Activated CD4-positive, alpha-beta T cell treated with anti-CD3 and anti-CD28 coated beads, Interleukin-10, Interleukin-2, amounts not matched to agents 100 ng/mL and 50 ng/mL, durations not matched to agents 16 hours and 8 hours (primary cell): ENCODE measurements at places on chromosomes 1 and 21.

DNA sequence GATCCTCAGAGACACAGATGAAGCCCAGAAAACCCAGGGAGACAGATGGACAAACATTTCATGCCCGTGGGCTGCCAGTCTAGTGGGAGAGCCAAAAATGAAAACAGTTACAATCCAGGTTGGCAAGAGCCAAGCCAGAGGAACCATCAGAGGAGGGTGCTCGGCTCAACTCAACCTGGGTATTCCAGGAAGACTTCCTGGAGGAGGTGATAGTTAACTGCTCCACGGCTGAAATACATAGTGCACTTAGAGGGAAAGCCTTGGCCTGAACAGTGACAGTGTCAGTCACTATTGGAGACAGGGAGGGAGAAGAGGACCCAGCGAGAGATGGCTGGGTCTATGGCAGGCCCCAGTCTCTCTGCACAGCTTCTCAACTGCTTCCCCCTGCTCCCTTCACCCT, 1.9 kb downstream of the ARHGEF19 start:
- no peak for DNase-seq

DNA sequence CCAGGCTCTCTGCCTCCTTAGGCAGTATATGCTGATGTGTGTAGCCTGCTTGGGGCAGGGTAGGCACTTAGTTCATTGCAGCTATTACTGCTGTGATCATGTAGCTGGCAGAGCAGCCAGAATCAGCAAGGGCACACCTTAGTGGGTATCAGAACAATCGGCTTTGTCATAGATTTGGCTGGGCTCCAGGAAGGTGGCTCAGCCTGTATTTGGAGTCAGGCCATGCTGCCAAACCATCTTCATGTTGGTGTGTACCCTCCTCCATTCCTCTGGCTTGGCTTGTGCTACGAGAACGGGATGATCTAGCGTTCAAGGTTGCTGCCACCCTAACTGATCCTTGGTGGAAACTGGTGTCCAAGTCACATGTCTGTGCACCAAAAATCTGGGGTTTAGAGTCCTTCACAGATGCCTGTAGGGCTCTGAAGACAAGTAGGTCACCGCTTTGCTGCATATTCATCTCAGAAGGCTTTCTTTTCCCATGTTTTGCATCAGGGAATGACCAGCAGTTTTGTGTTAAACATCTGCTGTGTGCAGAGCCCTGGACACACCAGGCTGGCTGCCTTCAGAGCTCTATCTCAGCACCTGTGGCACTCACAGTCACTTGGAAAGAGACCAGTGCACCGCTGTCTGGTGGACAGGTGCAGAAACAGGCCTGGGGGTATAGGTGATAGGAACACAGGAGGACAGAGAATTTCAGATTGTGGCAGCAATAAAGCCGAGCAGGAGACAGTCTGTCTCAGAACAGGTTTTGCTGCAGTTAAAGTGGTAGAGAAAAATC, 23.7 kb downstream of the VANGL1 start:
- no peak for DNase-seq

DNA sequence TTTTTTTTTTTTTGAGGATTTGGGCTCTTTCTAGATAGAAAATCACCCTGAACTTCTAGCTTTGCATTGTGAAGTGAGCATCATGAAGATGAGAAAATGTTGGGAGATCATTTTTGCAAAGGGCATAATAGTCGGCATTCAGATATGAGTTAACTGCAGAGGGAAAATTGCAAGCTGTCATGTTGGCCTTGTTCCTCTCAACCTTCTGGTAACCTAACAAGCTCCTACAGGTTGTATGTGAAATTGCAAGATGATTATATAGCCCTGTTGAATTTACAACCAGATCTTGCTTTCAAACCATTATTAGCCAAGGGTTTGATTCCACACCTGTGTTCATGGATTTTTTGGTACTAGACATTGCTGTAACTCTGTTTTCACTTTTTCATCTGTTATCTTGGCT, 2.2 kb downstream of the ELOA start:
- peak; percentile 55 for DNase-seq

DNA sequence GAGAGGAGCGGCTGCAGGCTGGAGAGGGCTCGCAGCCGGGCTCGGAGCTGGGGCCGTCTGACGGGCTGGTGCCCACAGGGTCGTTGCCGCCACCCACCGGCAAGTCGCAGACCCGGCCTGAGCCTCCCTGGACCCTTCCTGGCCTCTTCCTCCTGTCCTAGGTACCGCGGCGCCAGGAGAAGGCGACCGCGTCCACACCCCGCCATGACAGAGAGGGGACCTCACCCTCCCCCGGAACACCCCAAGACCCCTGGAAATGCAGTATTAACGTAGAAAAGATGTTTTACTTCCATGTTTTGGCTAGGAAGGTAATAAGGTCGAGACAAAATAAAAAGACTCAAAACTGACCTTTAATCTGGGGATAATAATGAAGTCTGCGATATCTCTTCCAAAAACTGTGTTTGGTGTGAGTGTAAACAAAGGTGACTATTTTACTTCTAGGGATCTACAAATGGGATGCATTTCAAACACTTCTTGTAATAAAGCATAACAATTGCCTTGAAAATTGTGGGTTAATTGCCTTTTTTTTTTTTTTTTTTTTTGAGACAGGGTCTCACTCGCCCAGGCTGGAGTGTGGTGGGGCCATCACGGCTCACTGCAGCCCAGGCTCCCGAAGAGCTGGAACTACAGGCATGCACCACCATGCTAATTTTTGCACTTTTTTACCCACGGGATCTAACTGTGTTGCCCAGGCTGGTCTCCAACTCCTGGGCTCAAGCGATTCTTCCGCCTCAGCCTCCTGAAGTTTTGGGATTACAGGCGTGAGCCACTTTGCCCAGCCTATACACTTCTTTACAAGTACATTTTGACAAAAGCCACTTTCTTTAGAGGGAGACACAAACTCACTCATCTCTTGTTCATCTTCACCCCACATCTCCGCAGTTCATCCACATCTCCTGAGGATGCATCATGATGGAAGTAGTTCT, 838 bp upstream of the RSRP1 start:
- DNase-seq = no peak

- DNase-seq = no peak
Measured at GRCh38 chr1:41735631-41736260, 183.0 kb downstream of the HIVEP3 start.

DNA sequence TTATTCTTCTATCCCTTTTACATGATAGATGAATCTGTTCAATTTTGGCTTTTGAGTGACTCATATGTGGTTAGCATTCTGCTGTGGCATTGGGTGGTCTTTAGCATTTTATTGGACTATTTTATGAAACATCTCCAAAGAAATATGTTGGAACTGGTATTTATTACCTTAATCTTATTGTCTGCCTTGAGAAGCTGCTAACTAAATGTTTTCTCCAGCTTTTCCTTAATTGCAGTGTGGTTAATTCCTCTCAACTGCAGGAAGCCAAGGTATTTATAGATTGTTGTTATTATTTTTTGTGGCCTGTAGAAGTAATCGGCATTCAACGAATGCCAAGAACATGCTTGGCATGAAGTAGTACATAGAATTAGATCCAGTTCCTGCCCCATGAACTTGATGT, 64.1 kb downstream of the NOS1AP start:
- no peak for DNase-seq

GRCh38 chr1:207429963-207430362, 24.2 kb upstream of the CR2 start:
- no peak for DNase-seq

GRCh38 chr1:113946678-113947387, 17.7 kb downstream of the HIPK1 start:
- no peak for DNase-seq

- DNase-seq = peak; percentile 68
Measured at GRCh38 chr1:58739856-58740466, 40.1 kb upstream of the MYSM1 start.

DNA sequence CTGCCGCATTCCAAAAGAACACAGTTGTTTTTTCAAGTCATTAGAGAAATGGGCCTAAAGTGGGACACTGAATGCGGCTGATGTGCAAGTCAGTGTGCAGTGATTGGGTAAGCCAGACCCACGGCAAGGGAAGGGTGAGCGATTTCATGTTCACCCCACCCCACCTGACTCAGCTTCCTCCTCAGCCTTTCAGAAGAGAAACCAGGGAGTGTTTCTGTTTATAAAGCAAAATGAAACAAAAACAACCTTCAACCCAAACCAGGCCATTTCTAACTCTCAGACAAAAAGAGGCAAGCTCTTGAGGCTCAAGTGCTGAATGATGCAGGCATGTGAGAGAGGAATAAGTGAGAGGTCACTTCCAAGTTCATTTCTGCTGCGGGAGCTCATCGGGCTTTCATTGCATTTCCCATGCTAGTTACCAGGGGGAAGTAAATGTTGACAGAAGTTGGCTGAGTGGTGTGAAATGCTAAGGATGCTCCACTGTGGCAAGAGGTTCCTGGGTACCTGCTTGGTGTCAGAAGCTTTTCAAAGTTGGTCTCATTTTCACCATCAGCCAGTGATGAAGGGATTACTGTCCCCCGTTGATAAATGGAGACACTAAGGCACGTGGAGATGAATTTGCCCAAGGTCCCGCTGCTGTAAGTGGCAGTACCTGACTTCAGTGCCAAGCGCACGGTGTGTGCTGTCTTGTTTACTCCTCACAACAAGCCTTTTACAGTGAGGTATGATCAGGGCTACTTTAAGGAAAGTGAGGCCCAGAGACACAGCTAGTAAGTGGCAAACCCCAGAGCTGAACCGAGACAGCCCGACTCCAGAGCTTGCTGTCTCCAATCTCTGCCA, 29.1 kb downstream of the STPG1 start:
- peak; percentile 80 for DNase-seq

DNA sequence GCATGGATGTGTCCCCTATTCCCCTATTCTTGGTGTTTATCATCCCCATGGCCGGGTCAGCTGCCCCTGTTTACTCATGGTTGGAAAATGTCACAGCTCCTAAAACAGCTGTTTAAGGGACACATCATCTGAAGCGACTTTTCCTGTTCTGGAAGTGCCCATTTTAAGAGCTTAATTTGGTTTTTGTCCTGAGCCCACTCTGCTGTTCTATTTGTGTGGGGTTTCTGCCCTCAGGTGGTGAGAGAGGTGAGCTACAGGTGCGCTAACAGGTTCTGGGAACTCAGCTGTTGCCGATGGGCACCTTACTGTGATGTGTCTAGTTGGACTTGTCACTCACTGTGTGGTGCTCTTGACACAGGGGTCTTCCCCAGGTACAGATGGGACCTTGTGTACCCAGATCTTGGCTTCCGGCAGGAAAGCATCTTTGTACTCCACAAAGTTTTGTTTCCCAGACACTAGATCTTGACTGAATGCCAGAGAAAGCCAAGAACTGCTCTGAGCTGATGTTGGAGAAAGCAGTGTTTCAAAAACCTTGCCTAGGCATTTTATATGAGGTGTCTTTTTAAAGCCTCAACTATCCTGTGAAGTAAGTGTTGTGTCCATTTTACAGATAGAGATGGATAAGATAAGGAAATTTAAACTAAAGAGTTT, 59.0 kb upstream of the CD1D start:
- peak; percentile 19 for DNase-seq

- no peak for DNase-seq
Measured at GRCh38 chr1:154578058-154578418, 10.5 kb downstream of the CHRNB2 start.

- DNase-seq = no peak
Measured at GRCh38 chr1:150372580-150372979, 8.6 kb downstream of the RPRD2 start.

- DNase-seq = no peak
Measured at GRCh38 chr1:53637511-53638359, 101.2 kb downstream of the GLIS1 start.

GRCh38 chr1:183276386-183277080, 90.5 kb downstream of the LAMC2 start:
- no peak for DNase-seq

- DNase-seq = no peak
Measured at GRCh38 chr1:205245096-205245495, 17.4 kb downstream of the TMCC2 start.

DNA sequence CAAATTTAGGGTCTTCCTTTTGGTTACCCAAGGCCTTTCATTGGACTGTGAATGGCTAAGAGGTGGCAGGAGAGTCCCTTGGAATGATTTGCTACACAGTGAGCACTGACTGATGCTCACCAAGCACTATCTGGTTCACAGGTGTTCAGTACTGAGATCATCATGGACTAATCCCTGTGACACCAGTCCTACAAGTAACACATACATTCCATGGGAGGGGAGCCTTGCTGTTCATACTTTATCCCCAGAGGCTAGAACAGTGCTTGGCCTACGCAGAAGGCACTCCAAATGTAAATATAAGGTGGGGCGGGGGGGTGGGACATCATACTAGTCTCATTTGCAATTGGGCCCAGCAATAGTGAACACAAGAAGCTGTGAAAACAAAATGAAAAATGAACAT, 20.5 kb upstream of the TMEM200B start:
- no peak for DNase-seq

DNA sequence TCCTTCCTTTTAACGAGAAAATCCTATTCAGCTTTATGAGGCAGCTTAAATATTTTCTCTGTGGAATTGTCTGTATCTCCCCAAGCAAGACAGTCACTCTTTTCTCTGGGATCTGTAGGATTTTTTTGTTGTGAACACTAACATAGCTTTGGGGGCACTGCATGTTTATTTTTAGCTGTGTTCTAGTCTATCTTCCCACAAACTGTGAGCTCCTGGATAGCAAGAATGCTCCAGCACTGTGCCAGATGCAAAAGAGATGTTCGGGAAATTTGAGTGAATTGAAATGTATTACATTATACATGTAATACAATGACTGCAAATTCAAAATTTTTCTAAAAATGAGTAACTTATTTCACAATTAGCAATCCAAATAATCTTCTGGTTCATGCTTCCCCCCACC, 282.2 kb downstream of the PLPP3 start:
- no peak for DNase-seq
